ENCODE measurements at places on chromosomes 7 and 10. TPM values are rescaled to one million over a fixed set of nuclear protein-coding genes. Genes with fewer than 3 reads are reported as not detected.

SPDYE9 gene
- total RNA-seq, result 0.08 TPM

ASL gene
- total RNA-seq, result 45.8 TPM

ABCB1 gene
- 0.36 TPM for total RNA-seq

SP4 gene
- total RNA-seq, result 17.0 TPM

GRID2IP gene
- not detected for total RNA-seq
